ENCODE measurements at places on chromosomes 3 and 15.

DNA sequence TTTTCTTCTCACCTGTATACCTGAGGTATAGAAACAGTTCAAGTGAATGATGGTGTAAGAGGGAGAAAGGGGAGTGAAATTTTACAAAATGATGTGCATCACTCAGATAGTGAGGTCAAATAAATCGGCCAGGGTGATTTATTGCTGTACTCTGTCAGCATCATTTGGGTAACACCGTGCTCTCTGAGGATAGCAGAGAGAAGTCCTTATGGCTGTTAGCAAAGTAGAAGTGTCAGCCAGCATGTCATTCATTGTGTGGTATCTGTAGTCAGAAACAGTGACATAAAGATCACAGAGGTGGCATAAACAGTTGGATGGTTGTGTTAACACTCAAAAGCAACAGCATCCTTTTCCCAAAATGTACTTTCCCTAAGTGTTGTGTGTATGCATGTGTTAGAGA is 53.4 kb downstream of the PSMD6 start:
- no peak for DNase-seq

- no peak for DNase-seq
Observed at GRCh38 chr3:59514865-59515482, 465.1 kb upstream of the CFAP20DC start.

DNA sequence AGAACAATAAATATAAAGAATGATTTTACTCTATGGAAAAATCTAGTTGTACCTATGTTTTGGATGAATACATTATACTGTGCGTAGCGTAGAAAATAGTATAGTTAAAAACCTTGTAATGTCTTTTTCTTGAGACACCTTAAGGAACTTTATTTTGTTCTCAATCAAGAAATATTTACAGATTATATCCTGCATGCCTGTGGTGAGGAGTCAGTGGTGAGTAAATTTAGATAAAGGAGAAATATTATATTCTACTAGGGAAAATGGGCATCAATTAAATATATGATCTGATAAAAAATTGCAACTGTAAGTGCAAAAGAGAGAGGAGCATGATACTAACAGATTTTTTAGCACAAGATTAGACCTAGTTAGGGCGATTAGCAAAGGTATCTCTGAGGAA is 157.7 kb downstream of the RBMS3 start:
- peak; percentile 27 for DNase-seq

- peak; percentile 36 for DNase-seq
Observed at GRCh38 chr15:95853350-95853749, 477.1 kb upstream of the NR2F2 start.

- DNase-seq: no peak
Observed at GRCh38 chr3:72282918-72283317, 498.0 kb upstream of the PROK2 start.

- DNase-seq: no peak
Observed at GRCh38 chr3:16428612-16429011, 84.9 kb downstream of the RFTN1 start.

- DNase-seq: no peak
Observed at GRCh38 chr15:36953346-36953745, 147.0 kb downstream of the MEIS2 start.

DNA sequence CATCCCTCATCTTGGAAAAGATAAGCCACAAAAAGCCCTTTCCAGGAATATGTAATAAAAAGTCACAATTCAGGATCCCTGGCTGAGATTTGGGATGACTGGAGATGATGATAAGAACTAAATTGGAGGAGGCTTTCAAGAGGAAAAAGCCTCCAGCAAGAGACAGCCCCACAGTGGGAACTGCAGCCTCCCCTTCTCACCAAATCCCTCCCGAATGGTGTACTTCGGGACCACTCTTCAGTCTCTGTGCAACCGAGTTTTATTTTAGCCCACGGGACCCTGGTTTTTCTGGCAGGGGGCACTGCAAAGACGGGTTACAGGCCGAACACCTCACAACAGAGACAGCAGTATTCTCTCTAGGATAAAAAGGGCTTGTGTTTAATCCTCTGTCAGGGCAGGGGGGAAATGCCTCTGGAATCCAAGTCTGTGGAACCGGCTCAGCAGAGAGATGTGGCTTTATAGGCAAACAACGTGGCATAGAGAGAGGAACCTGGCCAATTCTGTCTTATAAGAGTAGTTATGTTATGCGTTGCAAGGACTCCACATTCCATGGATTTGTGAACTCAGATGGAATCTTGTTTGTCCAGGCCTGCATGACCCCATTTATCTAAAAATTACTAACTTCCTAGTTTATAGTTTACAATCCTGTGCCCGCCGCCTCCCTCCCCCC is 1.2 kb upstream of the LMCD1 start:
- DNase-seq: no peak

- peak; percentile 17 for DNase-seq
Observed at GRCh38 chr3:39192490-39193092, at the start of gene XIRP1. XIRP1 (minus strand) TSS chr3:39192595; CDS start chr3:39189445, 3,150 bp downstream.

GRCh38 chr3:20352546-20353179 is 166.7 kb upstream of the SGO1 start:
- no peak for DNase-seq

- peak; percentile 80 for DNase-seq
Observed at GRCh38 chr3:37223141-37223558, 48.8 kb upstream of the LRRFIP2 start.

- no peak for DNase-seq
Observed at GRCh38 chr15:100208921-100209603, 132.7 kb downstream of the ADAMTS17 start.

DNA sequence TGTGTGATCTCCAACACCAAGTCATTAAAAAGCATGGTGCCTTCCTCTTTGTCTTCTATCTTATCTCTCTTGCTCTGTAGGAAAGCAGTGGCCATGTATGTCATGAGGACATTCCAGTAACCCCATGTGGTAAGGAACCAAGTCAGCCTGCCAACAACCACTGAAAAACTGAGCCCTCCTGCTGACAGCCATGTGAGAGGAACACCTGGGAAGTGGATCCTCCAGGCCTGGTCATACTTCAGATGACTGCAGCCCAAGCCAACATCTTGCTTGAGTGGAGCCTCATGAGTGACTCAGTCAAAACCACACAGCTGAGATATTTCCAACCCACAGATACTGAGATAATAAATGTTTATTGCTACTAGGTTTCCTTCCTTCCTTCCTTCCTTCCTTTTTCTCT is 597.3 kb downstream of the ZIC1 start:
- peak; percentile 80 for DNase-seq
